ENCODE measurements at places on chromosomes 5 and 9.

DNA sequence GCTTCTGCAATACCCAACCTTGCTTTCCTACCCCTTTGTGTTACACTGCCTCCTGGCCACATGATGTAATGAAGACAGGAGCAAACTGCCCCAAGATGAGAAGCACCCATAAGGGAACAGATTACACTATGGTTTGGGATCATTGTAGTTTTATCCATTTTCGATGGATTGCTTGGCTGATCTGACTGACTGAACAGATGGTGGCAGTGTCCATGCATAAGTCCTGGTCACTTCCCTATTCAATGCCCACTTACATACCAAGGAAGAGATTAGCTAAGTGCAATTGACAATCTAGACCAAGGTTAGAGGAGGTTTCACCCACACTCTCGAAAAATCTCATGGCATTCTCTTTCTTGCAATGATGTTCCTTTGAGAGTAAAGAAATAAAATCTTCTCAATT lies 319.9 kb downstream of the RAB3C start:
- no peak for DNase-seq

DNA sequence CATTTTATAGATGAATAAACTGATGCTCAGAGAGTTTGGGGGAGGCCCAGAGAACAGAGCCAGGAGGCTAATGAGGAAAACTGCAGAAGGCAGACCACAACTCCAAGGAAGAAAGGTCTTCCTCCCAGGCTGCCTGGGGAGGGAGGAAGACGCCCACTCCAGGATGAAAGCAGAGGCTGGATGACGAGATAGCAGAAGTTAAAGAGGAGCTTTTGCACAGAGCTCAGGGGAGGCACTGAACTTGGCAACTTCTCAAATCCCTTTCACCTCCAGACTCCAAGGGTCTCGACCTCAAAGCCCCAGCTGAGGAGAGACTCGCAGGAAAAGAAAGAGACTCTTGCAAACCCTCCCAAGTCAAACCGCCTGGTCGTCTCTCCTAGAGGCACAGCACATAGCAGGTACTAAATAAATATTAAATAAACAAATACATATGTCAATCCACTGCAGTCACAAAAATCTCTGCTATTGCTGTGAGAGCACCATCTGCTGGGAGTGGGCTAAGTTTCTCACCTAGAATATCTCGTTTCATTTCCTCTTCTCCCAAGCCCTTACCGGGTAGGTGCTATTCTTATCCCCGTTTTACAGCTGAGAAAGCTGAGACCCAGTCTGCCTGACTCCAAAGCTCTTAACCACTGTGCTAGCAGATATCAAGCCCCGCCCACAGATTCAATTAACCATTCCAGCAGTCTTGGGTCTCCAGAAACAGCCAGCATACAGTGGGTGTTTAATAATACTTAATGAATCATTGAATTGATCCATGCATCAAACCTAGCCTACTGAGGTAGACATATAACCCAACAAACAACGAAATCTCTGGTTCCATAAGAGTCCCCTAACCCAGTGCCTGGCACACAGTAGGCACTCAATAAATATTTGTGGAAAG lies 97.8 kb upstream of the HAND1 start:
- DNase-seq = no peak

DNA sequence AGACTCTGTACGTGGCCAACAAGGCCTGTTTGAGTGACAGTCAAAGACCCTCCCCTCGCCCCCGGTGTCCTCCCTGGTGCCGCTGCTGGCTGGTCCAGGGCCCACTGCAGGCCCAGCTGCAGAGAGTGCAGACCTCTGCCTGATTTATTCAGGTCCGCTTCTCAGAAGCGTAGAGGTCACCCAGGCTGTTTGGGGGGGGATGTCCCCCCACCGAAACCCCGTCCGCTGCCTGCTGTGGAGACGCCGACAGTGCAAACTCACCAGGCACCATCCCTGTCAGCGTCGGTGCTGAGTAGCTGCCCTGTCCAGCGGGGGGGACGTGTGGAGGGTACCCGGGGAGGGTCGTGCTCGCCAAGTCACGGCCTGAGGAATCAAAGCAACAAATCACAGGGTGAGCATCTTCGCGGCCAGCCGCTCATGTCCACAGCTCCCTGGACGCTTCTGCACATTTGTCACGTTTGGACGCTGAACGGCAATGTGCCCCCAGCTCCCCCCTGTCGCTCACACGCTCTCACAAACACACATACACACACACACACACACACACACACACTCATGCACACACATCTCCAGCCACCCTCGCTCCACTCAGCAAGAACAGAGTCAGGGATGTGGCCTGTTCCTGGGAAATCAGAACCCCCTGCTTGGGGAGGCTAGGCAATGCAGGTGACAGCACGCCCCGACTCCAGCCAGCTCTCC lies 152.2 kb downstream of the PAX5 start:
- DNase-seq = no peak

DNA sequence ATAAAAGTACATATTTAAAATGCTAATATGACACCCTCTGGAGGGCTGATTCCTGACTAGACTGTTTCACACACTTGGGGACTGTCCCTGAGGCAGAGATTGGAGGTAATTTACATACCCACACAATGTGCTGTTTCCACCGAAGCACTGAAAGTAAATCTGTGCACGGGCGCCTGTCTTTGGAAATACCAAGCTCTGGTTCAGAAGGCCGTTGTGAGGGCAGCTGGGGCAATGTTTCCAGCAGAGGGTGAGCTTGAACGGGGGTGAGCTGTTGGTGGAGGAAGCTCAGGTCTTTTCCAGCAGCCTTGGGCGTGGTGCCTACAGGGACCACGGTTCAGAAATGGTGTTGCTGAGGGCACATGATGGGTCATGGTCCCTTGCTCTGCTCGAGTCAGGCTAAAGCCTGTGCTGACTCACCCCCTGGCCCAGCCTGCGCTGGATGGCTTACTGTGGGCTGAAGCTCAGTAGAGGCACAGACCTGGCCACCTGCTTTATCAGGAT lies 25.8 kb upstream of the HMCN2 start:
- DNase-seq = peak; percentile 58

DNA sequence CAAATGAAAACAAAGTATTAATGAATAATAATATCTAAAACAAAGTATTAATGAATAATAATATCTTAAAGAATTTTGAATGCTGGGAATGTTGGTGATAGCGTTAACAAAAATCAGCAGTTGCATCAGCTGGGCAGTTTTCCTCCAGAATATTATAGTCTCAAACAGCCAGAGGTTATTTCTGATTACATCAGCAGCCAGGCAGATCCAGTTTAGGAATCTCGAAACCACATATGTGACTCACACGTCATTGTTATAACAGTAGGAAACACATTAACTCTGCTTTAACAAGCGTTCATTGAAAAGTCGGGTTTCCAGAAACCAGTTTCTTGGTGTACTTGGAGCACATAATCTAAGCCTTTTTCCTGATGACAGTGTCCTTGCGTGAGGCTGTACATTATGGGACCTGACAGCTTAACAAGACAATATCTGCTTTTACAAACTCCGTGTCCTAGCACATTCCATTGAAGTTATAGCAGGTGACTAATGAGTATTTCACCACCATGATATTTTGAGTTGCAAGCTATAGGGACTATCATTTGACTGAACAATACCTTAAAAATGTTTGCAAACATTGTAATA lies 559.5 kb upstream of the KLF4 start:
- DNase-seq = no peak

GRCh38 chr9:131817073-131817472 lies 77.2 kb upstream of the RAPGEF1 start:
- DNase-seq = no peak

GRCh38 chr5:36651761-36652685 lies 45.6 kb downstream of the SLC1A3 start:
- DNase-seq = no peak

GRCh38 chr5:11640158-11640873 lies 263.9 kb downstream of the CTNND2 start:
- no peak for DNase-seq

DNA sequence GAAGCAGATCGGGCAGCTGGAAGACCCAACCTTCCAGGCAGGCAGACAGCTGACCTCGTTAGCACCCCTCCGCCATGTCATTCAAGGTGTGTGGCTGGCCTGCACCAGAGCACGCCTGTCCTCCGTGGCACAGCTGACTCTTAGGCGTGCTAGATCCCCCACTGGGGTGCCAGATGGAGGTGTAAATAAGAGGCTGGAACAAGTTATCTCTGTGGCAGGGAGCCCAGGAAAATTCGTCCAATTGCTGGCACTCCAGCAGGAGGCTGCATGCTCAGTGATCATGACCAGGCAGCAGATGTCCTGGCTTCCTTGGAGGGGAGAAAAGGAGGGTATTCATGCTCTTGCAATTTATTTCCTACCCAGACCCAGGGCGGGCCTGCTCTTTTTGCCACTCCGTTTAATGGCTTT lies 7.8 kb upstream of the ALDOB start:
- DNase-seq = no peak

DNA sequence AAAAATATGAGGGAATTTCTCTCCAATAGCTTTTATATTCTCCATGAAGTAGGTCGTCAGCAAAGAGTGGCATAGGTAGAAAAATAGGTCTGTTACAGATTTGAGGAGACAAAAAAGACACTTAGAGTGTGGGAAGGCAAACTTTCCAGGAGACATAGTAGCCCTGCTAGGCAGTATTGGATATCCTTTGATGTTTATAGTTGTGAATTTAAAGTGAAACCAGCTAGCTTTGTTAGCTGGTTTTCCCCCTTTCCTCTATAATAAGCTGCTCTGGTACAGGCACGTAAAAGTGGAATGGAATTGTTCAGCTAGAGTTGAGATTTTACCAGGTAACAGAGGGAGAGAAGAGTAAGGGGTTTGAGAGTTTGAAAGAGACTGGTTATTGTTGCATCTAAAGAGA lies 17.1 kb upstream of the APC start:
- no peak for DNase-seq

DNA sequence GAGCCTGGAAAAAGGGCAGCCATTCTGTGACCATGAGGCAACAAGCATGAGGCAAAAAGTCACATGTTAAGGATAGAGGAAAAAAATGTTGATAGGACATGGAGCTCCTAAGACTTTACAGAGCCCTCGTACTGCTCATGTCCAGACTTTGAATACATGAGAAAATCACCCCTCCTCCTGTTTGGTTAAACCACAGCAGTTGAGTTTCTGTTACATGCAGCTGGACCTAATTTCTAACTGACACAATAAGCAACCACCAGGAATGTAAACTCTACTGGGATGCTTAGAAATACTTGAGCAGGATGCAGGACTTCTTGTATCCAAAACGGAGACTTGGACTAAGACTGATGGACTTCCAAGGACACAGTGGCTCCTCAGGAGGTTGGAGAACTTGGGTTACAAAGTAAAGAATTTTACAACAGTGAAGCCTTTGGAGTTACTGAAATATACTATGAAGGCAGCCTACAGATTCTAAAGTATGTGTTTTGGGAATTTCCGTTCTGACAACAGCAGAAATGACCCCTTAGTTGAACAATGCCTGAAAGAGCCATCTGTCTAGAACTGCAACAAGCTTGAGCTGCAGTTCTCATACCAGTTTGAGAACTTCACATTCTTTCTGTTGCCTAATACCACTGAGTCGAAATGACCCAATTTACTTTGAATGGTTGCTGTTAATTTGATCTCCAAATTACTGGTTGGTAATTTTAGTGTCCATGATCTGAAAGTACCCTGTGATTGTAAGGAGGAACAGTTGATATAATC lies 268.9 kb downstream of the PIK3R1 start:
- no peak for DNase-seq

DNA sequence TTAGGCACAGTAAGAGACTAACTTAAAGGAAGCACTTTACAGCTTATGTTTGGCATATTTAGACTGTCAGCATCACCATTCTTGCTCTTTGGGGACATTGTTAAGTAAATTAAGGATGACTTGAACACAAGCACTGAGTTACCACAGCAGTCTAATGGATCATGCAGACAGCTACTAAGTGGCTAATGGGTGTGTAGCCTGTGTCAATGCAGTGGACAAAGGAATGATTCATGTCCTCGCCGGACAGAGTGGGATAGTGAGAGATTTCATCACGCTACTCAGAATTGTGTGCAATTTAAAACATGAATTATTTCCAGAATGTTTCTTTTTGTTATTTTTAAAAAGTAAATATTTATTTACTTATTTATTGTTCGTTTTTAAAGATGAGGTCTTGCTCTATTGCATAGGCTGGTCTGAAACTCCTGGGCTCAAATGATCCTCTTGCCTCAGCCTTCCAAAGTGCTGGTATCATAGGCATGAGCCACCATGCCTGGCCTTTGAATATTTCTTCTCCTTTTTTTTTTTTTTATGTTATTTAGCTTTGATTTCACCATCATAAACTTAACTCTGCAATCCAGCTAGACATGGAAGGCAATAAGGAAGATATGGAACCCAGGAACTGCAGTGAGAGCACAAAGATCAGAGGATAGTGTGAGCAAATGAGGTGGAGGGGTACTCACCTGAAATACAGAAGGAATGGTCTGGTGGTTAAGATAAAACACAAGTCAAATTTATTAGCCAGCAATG lies 53.0 kb upstream of the KLF4 start:
- no peak for DNase-seq

DNA sequence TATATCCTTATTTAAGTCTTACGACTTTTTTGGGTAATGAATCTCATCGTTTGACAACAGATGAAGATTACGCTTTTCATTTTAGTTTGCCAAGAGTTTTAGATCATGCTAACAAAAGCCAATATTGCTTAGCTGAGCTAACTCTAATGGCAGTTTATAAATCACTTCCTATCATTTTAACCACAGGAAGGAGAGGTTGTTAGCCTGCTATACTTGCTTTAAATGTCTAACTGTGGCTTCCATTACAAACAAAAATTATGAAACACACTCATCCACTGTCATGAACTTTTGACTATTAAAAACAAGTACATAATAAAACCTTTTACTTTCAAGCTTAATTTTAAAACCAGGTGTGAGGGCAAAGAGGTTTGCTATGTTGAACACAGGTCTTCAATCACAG lies 53.7 kb upstream of the ANKH start:
- DNase-seq = no peak

DNA sequence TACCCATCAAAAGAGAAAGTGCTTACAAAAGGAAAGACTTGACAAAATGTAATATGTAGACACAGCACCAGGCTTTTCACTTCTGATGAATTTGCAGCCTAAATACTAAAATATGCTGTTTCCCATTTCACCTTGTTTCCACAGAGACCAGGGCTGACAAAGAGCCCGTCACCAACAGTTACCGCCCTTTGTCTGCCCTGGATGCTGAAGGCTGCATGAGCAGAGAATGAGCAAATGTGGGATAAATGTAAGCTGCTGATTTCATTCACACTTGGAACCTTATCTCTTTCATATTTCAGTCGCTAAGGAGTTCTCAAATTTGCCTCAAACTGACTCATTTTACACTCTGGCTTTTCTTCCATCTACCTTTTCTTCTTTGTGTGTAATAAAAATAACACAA lies 213.9 kb downstream of the TMEM167A start:
- no peak for DNase-seq

DNA sequence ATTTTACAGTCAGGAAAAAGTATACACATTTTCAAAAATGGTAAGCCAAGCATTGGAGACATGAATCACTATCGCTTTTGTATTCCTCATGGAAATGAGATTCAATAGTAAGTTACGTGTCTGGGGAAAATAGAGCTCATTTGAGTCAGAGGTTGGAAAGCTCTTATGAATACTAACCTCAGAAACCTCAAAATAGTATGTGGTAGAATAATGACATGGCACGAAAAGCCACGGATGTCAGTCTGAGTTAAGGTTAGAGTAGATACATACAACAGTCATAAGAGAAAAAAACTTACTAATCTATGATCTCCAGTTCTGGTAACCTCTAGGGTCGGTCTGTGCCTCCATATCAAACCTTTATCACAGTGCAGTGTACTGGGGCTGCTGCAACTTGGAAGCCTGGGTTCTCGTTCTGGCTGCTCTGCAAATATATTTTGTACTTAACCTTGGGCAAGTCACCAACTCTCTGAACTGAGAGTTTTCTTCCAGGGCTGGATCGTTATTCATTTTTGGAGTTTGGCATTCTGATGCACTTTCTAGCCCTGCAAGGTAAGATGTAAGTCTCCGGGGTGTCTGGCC lies 31.8 kb downstream of the MAP1B start:
- peak; percentile 32 for DNase-seq

Measured in T-helper 2 cell treated with Interferon-gamma antibody and Interleukin-4, amounts not matched to agents 5 μg/mL and 100 μg/mL, for 36 hours (primary cell).